T-helper 22 cell (primary cell): ENCODE measurements at places on chromosomes 1 and 21.

- DNase-seq, result no peak
Observed at GRCh38 chr1:201702936-201703335, 126.0 kb upstream of the IPO9 start.

- no peak for DNase-seq
Observed at GRCh38 chr1:9500756-9501754, 38.2 kb upstream of the SLC25A33 start.

DNA sequence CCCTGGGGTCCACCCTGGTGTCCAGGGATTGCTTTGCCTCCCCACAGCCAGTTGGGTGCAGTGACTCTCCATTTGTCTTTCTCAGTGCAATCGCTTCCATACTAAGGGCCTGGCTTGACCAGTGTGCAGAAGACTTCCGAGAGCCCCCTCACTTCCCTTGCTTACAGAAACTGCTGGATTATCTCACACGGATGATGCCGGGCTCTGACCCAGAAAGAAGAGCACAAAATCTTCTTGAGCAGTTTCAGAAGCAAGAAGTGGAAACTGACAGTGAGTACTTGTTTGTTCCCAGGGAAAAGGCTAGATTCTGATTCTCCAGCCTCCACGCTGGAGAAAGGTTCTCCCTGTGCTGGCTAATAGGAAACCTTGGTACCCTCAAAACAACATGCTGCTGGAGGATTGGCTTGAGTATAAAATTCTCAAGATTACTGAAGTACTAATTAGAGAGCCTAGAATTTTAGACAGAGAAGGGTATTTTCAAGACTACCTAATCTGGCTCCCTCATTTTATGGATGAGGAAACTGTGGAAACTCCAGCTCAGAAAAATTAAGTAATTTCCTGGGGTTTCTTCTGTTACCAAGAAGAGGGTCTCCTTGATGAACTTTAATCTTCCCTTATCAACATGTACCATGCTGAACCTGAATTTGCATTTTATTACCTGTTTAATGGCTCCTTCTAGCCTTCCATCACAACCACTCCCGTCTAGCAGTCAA lies 75.8 kb downstream of the RGL1 start:
- DNase-seq, result no peak

DNA sequence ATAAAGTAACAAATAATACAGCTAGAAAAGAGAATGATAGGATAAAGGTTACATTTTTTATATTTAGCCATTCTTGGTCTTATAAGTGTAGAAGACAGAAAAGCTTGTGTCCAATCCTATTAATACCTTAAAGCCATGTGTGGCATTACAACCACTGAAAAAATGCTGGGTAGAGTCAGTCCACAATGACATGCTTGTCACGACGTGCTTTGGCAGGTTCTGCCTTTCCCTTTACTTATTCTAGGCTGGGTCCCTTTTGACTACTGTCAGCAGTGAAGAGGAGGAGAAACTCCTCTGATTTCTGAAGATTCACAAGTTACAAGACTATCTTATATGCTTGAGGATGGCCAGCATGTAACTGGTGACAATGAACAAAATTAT lies 14.6 kb upstream of the AIM2 start:
- no peak for DNase-seq

- no peak for DNase-seq
Observed at GRCh38 chr1:83791821-83792437, 207.0 kb downstream of the TTLL7 start.

DNA sequence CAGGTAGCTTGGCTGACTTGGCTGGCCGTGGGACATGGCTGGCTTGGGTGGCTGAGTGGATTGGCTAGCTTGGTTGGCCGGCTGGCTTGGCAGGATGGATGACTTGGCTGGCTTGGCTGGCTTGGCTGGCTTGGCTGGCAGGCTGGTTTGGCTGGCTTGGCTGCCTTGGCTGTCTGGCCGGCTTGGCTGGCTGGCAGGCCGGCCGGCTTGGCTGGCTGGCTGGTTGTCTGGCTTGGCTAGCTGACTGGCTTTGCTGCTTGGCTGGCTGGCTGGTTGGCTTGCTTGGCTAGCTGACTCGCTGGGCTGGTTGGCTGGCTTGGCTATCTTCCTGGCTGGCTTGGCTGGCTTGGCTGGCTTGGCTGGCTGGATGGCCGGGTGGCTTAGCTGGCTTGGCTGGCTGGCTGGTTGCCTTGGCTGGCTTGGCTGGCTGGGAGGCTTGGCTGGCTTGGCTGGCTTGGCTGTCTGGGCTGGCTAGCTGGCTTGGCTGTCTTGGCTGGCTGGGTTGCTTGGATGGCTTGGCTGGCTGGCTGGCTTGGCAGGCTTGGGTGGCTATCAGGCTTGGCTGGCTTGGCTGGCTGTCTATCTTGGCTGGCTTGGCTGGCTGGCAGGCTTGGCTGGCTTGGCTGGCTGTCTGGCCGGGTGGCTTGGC lies 129.7 kb upstream of the FAM72C start:
- DNase-seq, result peak; percentile 2

DNA sequence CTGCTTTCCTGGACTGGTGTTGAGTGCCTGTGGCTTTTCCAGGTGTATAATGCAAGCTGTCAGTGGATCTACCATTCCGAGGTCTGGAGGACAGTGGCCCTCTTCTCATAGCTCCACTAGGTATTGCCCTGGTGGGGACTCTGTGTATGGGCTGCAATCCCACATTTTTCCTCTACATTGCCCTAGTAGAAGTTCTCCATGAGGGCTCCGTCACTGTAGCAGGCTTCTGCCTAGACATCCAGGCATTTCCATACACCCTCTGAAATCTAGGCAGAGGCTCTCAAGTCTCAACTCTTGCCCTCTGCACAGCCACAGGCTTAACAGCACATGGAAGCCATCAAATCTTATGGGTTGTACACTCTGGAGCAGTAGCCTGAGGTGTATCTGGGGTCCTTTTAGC lies 107.6 kb downstream of the GRIK1 start:
- no peak for DNase-seq

DNA sequence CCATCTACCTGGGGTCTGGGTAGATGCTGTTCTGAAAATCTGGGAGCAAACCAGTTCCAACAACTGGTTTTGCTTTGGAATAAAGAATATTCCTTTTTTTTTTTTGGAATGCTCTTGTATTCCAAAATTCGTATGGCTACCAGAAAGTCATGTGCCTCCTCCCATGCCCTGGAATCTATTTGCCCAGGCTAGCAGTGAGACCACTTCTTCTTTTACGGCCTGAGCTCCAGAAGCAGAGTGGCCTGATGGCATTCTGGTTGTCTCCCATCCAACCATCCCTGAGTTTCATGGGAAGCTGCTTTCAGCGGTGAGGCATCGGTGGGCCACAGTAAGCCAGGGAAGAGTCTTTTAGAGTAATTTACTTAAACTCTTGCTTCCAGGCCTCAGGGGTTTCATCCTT lies 113.4 kb upstream of the RAB4A start:
- no peak for DNase-seq

GRCh38 chr1:156251527-156251926 lies 3.7 kb upstream of the PAQR6 start:
- DNase-seq, result no peak

DNA sequence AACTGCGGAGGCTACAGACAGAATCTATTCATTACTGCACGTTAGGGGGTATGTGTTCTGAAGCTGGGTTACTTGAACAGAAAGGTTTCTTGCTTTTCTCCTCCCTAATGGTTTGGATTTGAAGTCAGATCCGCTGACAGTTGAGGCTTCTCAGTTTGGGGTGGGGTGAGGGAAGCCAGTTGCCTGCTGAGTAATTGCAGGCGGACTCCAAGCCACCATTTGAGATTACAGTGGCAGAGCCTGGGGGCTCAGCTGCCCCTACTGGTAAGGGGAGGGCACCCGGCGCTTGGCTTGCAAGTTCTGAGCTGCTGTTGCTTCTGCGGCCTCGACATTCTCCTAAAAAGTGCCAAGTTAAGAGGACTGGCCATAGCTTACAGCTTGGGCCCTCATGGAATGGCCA lies 2.0 kb downstream of the GRHL3 start:
- no peak for DNase-seq

DNA sequence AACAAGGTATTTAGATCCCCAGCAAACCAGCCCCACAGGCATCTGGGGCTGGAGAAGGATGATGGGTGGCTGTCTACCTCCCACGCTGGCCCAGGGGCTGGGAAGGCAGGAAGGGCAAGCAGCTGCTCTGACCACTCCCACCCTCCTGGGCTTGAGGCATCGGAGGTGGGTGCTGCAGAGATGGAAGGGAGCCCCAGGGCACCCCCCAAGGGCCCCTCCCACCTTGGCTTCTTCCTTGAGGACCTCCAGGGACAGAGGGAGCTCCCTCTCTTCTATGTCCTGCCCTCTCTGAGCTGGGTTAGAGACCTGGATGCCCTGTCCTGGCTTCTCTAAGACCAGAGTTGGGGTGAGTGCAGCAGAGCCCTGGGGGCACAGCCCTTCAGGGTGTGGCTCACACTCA lies 3.1 kb downstream of the CD52 start:
- no peak for DNase-seq

GRCh38 chr1:40382601-40383000 lies 9.1 kb downstream of the SMAP2 start:
- DNase-seq, result no peak

DNA sequence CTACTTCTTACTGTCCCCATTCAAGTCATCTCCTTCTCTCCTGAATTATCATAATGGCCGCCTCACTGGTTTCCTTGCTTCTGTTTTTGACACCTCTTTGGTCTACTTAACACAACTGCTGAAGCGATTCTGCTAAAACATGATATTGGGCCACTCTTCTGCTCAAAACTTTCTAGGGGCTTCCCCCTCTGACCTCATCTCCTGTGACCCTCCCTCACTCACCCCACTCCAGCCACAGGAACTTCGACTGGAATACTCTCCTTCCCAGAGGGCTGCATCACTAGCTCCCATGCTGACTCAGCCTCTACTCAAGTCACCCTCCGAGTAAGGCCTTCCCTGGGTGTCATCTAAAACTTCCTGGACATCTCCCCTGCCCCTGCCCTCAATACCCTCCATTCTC lies 35.7 kb downstream of the NRIP1 start:
- DNase-seq, result no peak

DNA sequence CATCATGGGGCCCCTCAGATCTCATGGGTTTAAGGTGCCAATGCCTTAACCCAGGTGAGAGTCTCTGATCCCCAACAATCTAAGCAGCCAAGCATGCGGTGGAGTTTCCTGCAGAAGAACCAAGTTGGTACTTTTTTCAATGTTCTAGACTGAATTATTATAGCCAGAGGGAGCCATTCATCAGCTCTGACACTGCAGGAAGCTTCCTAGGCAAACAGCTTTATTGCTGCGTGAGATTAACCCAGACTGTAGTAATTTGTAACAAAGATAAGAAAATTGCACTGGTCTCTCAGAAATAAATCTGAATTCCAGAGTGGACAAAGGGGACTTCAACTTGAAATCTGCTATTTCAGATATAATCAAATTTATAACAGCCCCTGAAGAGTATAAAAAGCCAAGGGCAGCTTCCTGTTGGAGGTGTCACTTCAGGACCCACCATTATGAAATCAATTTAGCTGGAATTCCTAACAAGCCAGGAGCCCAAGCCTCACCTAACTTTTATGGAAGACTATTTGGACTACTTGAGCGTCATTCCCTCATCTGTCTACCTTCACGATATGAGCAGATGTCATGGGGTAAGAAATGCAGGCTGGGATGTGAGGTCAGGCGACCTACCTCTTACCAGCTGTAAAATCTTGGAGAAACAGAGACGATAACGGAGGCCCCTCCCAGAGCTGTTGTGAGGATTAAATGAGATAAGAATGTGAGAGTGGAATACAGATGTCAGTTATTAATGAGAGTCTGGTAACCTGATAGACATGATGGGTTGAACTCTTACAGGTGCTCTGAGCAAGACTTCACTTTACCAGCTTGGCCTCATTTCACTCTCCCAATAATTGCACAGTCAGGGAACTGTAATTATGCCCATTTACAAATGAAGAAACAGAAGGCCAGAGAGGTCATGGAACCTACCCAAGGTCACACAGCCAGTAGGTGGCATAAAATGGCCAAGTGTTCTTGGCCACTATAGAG lies 135.1 kb downstream of the RRAGC start:
- no peak for DNase-seq

DNA sequence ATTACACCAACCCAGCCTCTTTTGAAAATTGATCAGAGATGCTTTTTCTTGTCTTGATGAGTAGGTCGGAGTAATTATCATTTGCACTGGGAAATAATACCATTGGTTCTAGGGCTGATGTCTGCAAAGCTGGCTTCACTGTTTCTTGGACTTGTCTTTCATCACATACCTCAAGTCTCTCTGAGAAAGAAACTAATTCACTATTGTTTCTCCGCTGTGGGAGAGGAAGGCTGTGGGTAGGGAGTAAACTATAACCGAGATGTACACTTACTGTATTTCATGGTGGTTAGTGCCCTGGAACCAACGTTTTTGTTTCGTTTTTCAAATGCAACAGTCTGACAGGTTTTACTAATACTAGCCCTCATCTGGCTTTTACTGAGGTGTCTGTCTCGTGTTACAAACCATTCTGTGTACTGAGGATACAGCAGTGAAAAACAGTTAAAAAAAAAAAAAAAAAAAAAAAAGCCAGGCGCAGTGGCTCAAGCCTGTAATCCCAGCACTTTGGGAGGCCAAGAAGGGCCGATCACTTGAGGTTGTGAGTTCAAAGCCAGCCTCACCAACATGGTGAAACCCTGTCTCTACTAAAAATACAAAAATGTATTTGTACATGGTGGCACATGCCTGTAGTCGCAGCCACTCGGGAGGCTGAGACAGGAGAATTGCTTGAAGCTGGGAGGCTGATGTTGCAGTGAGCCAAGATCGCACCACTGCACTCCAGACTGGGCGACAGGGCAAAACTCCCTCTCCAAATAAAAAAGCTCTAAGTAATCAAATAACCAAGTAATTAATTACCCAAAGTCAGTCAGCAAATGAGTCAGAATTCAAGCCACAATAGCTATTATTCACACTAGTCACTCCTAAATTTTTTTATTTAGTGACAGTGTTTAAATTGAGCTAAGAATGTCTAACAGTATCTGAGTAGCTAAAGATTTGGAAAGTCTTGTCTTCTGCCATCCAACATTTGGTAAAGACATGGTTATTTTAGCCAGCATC lies 23.3 kb downstream of the TOMM20 start:
- no peak for DNase-seq

DNA sequence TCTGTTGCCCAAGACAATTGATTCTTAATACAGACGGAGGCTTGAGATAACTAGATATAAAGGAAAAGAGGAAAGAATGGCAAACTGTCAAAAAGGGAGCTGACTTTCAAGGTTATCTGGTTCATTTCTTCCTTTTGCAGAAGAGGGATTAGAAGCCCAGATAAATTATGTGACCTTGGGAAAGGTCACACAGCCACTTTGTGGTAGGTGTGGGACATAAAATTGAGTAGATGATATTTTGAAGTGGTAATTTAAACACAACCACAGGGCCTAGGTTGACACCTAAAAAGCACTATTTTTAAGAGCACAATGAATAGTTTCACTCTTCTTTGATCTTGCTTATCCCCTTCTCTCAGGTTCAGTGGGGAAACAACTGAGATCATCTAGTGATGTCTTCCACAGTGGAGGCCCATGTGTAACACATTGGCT lies 16.9 kb upstream of the KIAA0040 start:
- no peak for DNase-seq

DNA sequence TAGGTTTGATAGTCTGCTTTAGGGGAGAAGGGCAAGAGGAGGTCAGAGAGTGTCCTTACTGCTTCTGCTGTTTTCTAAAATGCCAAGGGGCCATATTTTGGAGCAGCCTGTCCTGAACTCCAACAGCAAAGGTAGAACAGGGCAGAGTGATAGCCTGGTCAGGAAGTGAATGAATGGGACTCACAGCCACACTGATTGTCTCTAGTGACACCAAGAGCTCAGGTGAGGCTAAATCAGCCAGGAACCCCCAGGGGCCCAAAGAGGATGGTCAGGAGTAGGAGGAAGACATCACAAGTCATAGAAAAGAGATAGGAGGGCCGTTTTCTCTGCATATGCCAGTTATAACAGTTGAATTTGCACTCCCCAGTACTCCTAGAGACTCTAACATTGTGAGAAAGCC lies 97.4 kb upstream of the DUSP10 start:
- no peak for DNase-seq
